ENCODE measurements at places on chromosomes 4 and X.

GRCh38 chr4:141240671-141241070 is 20.0 kb downstream of the ZNF330 start:
- no peak for DNase-seq

- DNase-seq, result no peak
Observed at GRCh38 chr4:147772459-147772969, 40.6 kb downstream of the ARHGAP10 start.

GRCh38 chrX:47814851-47815250 is 21.9 kb upstream of the ZNF81 start:
- DNase-seq, result no peak

DNA sequence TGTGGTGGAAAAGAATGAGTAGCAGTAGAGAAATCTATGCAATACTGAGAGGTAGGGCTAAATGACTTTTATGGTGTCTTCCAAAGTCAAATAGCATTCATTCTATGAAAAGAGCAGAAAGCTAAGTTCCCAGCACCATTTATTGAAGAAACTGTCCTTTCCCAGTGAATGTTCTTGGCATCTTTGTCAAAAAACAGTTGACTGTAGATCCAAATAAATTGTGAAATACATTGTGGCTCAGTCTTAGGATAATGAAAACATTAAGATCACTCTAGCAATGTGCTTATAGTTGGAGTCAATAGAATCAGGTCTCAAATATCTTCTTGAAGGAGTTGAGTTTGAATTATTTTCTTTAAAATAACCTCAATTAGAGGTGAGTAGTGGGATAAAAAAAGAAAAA is 19.4 kb downstream of the AREG start:
- DNase-seq, result no peak

Data from H1 (cell line).